ENCODE measurements at places on chromosomes 4 and X.
A peak's percentile ranks its signal among the peaks of the same experiment; 100 is the strongest.

DNA sequence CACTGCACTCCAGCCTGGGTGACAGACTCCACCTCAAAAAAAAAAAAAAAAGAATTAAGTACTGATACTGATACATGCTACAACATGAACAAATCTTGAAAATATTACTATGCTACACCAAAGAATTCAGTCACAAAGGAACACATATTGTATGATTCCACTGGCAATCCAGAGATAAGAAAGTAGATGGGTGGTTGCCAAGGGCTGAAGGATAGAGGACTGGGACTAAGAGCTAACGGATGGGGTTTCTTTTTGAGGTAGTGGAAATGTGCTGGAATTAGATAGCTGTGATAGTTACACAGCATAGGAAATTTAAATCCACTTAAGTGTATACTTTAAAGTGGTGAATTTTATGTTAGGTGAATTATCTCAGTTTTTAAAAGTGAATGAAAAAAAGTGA, 12.5 kb downstream of the ATP11C start:
- no peak for DNase-seq

GRCh38 chrX:142576615-142577014, 371.5 kb upstream of the MAGEC2 start:
- no peak for DNase-seq

GRCh38 chr4:183830438-183830985, 74.6 kb upstream of the STOX2 start:
- DNase-seq, result no peak

GRCh38 chrX:149652232-149652981, 20.8 kb upstream of the TMEM185A start:
- DNase-seq, result no peak

- no peak for DNase-seq
Measured at GRCh38 chrX:31166416-31166815, 94.6 kb upstream of the FTHL17 start.

DNA sequence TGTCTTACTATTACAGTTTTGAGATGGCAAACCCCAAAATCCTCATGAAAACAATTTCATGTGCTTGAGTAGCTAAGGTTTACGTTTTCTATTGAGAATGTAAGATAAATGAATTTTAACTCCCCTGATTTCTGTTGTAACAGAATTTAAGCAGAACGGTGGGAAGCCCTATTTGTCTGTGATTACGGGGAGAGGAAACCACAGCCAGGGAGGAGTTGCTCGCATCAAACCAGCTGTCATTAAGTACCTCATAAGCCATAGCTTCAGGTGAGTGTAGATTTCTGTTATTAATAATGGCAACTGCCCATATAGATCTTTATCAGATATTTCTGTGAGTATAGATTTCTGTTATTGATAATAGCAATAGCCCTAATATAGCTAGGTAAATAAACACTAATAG, 44.2 kb upstream of the RHOH start:
- peak; percentile 11 for DNase-seq

- no peak for DNase-seq
Measured at GRCh38 chr4:108619372-108620100, 840 bp upstream of the RPL34 start.

DNA sequence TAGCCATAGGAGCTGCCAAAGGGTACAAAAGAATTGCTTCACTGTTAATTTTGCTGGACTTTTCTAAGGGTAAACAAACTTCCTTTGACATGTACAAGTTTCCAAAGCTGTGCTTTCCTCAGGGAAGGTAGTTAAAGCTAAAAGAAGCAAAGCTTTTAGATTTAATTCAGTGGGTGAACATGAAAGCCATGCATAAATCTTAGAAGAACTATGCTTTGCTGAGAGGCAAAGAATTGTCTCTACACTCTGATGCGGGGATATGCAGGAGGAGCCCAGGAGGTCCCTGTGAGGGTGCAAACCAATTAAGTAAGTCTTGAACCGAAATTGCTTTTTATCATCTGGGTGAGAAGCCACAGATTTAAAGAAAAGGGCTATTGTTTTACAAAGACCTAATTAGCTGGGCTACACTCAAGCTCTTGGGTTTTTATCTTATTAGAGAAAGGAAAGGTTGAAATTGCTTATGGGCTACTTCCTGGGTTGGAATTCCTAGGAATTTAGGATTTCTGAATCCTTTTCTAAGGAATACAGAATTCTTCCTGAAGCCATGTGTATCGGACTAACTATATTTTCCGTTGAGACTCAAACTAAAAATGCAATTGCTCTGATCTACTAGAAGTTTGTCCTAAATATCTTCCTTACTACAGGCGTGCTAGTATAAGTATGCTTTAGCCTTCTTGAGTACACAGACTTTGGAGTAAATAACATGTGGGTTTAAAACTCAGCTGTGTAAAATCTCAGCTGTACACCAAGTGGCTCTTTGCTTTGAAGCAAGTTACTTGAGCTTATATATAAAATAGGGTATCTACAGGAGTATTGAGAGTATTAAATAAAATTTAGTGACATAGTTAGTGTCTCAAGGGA, 188.4 kb upstream of the ANK2 start:
- no peak for DNase-seq

- DNase-seq, result no peak
Measured at GRCh38 chr4:53240573-53240972, 125.3 kb downstream of the SCFD2 start.

- DNase-seq, result peak; percentile 5
Measured at GRCh38 chrX:9340598-9341290, 124.1 kb upstream of the TBL1X start.

Data from activated CD4-positive, alpha-beta T cell treated with anti-CD3 and anti-CD28 coated beads, Interleukin-2, amount 50 U/mL, for 4 hours (primary cell).